ENCODE measurements at places on chromosomes 16 and 17. TPM values are rescaled to one million over a fixed set of nuclear protein-coding genes. Genes with fewer than 3 reads are reported as not detected.

The KREMEN2 gene
- total RNA-seq: not detected

DNA sequence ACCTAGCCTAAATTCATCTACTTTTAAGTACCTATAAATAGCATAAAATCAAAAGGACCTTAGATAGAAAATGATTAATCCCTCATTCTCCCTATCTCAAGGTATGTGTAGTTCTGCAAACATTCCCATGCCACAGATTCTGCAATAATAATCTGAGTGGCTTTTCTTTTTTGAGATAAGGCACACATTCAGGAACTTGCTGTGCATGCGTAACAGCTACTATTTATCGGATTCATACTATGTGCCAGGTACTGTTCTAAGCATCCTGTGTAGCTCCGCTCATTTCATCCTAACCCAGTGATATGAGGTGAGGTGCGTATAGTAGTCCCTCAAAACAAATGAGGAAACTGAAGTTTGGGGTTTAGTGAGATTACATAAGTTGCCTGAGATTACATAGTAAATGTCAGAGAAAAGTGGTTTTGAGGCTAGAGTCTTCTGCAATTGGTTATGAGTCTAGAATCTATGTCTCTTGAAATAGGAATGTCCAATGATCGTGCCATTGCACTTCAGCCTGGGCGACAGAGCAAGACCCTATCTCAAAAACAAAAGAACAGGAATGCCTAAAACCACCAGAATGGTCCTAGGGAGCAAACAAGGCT lies 2.0 kb upstream of the ZNF263 start:
- no peak for DNase-seq

GRCh38 chr17:11493936-11494335 lies 104.3 kb upstream of the DNAH9 start:
- no peak for DNase-seq

DNA sequence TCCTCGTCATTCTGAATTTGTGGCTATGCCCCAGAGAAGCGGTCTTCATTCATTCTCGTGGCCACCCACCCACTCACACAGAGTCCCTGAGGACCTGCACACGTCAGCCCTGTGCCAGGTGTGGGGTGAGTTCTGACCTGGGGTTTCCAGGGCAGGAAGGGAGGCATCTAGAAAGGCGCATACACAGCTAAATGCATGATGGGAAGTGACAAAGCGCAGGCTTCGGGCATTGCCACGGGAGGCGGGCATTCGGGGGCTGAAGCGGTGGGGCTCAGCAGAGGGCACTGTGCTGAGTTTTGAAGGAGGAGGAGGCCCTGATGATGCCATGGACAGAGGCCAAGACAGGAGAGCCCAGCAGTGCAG lies 10.9 kb downstream of the UBALD2 start:
- no peak for DNase-seq

DNA sequence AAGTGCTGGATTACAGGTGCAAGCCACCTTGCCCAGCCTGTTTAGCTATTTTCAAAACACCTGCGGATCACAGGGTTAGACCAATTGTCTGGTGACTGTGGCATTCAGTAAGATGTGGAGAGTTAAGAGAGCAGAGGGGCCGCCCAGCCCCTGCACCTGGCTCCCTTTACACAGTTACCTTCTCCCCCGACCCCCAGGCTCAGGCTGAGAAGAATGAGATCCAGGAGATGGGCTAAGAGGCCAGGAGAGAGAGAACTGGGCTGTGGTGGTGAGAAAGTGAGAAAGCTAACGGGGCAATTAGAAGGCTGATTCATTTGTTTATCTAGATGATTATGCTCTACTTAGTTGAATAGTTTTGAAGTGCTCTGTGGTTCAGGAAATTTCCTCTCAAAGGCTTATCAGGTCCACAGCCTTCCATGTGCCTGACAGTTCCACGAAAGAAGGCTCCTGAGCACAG lies 67.8 kb upstream of the AXIN2 start:
- DNase-seq: no peak

DNA sequence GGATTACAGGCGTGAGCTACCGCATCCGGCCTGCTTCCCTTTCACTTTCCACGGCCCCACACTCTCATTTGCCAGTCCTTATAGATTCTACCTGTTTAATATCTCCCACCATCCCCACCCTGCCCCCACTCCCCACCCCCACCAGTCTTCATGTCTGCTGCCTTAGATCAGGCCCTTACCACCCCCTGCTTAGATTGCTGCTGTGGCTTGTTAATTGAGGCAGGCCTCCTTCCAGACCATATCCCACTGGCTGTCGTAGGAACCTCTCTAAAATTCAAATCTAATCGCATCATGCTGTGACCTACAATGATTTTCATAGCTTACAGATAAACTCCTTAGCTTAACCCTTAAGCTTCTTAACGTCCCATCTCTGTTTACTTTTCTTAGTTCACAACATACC lies 4.9 kb downstream of the IQCK start:
- no peak for DNase-seq

- DNase-seq: peak; percentile 60
These were observed 558 bp downstream of the SOX15 start for GRCh38 chr17:7589204-7589868.

Measured in CD4-positive, alpha-beta memory T cell (primary cell).